ENCODE measurements at places on chromosomes 6 and 20.

DNA sequence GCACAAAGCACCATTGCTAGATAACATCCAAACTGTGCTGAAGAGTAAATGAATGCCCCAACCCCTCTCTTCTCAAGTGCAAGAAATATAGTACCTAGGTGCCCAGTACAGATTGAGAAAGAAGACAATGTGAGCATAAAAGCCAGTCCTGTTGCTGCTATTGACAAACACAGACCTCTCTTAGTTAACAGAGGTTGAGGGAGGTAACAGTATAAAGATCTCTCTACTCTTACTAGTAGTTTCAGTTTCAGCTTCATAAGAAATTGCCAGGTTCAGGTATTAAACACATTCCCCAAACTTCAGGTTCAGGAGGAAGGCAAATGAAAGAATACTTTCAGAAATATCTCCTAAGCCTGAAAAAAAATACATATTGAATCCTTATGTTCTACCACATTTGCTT is 31.4 kb downstream of the TBC1D32 start:
- DNase-seq: no peak

DNA sequence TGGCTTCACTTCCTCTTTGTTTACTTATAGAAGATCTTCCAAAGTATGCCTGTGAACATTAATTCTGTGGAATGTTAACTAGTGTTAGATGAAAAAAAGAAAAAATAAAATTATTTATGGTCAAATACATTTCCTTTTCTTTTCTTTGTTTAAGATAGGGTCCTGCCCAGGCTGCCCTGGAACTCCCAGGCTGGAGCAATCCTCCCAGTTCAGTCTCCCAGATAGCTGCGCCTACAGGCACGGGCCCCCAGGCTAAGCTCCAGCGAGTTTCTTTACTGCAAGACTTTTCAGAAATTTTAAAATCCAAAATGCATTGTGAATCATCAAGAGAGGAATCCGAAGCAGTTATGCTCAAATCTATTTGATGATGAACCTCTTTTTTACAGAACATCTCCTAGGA is 39.3 kb upstream of the IL20RA start:
- DNase-seq: no peak

GRCh38 chr20:9969626-9970025 is 65.2 kb upstream of the ANKEF1 start:
- DNase-seq: no peak

- DNase-seq: no peak
Observed at GRCh38 chr20:12413116-12413515, 495.4 kb downstream of the BTBD3 start.

DNA sequence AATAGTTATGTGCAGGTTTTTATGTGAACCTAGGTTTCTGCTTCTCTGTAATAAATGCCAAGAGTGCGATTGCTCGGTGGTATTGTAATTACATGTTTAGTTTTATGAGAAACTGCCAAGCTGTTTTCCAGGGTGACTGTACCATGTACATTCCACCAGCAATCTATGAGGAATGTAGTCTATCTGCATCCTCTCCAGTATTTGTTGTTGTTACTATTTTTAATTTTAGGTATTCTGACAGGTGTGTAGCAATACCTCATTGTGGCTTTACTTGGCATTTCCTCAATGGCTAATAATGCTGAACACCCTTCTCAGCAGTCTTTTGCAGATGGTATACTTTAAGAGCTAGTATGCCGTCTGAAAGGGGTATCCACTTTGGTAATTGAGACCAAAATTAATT is 142.1 kb downstream of the BMP2 start:
- no peak for DNase-seq

DNA sequence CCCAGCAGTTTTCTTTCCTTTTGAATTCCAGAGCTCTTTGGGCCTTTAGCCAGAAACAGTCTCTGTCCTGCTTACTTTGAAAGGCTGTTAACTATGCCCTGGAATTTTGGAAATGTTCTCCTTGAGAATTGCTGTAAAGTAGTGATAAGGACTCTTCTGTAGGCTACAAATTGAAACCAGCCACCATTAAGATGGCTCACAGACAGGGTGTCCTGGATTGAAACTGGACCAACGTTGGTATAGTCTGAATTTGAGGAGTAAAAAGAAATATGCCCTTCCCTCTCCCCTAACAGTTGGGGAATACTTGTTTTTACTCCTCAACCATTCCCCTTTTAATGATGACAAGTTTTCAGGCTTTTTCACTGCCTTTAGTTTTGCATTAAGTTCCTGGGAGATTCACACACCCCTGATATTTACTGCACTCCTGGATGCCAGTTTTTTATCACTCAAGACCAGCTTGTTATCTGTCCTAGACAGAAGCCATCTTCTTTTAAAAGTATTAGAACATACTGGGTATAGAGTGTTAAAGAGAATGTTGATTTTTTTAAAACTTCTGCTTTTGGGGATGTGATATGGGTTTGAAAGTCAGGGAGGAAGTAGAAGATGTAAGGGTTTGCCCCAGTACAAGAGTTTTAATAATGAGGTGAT is 21.9 kb downstream of the TOP1 start:
- DNase-seq: no peak

GRCh38 chr6:144075187-144075586 is 20.2 kb downstream of the SF3B5 start:
- DNase-seq: no peak

DNA sequence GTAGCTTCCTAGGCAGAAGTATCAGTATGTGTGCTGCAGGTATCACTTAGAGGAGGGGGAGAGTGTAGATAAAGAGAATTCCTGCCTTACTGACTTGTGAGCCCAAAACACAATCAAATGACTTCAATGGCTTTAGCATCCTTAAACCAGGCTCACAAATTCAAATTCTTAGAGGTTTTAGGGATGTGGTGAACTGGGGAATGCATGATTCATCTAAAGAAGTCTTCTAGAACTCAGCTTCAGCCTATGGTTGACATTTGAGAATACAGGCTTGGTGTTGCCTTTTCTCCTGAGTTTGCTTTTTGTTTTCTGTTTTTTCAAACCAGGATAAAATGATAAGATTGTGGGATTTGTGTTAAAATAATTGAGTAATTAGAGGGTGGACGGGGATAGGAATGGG is 14.4 kb downstream of the SNRPC start:
- no peak for DNase-seq

GRCh38 chr20:8740265-8740664 is 328.6 kb upstream of the PLCB4 start:
- DNase-seq: no peak

DNA sequence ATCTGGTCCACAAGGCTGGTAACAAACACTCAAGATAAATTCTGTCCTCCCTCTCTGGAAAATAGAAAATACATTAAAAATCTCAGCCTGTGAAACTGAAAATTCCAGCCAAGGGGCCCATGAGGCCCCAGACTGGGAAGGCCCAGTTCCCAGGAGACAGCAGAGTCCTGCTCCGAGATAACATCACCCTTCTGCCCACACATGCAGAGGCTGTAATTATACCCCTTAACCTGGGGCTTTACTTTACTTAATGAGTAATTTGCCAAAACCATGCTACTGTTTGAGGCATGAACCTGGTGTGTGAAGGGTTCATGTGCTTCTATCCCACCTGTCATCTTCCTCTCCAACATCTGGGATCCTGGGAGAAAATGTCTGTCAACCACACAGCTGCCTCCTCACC is 398.9 kb upstream of the SULF2 start:
- DNase-seq: no peak

- no peak for DNase-seq
Observed at GRCh38 chr20:61520893-61521460, 268.9 kb downstream of the CDH4 start.

DNA sequence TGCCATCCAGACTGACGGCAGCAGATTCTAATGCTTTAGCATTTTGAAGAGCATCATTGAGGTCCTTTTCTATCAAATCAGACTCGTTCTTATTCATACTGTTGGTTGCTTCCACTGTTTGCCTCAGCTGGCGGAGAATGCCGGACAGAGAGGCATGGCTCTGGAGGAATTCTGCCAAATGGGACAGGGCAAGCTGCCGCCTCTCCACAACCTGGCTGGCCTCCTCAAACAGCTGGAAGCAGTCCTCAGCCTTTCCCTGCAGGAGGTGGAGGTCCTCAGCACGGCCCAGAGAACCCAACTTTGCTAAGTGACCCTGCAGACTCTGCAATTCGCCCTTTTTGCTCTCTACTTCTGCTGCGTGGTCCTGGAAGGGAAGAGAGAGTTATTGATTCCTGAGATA is 220.5 kb downstream of the SYNE1 start:
- DNase-seq: no peak

- no peak for DNase-seq
Observed at GRCh38 chr20:4122926-4123325, 107.6 kb upstream of the RNF24 start.

DNA sequence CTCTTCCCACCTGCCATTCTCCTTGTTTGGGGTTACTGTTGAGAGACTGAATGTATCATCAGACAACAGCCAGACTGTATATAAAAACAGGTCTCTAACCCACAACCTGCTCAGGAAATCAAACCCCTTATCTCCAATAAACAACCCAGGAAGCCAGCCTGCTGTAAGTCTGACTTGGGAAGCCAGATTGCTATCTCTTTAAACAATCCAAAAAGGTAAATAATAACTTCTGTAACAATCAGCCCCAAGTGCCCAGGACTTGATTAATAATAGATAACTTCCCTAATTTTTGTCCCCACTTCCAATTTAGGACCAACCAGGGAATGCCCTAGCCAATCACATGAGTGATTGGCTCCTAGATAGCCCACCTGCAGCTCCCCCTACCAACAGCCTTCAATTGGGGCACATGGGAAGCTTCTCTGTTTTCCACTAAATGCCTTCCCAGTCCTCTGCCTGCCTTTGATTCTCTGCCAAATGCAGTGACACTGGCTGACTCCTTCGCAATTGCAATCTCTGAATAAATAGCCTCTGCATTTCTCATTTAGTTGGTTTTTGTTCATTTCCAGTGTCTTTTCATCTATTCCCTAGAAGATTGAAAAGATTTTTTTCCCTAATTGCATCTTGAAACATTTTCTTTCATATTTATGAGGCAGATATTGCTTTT is 117.1 kb upstream of the TAB2 start:
- no peak for DNase-seq

DNA sequence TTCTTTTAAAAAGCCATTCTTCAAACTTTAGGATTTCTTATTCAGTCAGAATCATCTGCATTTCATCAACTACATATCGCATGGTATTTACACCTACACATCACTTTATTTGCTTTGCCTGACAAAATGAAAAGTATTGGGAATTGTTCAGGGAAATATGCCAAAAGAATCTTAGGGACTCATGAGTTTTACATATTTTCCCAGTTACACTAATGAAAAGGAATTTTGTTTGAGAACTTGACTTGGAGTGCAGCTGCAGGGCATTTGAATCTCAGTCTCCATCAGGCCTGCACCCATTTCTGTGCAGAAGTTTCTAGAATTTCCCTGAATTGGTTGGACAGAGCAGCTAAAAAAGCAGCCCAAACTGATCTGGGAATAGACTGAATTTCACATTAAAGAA is 65.3 kb downstream of the MTHFD1L start:
- DNase-seq: no peak

GRCh38 chr6:96223695-96224094 is 207.9 kb downstream of the FUT9 start:
- no peak for DNase-seq

- no peak for DNase-seq
Observed at GRCh38 chr6:87184762-87185250, 29.4 kb downstream of the ZNF292 start.

- no peak for DNase-seq
Observed at GRCh38 chr6:44432726-44433125, 45.2 kb downstream of the CDC5L start.

- DNase-seq: no peak
Observed at GRCh38 chr6:12172572-12172971, 117.6 kb upstream of the EDN1 start.

DNA sequence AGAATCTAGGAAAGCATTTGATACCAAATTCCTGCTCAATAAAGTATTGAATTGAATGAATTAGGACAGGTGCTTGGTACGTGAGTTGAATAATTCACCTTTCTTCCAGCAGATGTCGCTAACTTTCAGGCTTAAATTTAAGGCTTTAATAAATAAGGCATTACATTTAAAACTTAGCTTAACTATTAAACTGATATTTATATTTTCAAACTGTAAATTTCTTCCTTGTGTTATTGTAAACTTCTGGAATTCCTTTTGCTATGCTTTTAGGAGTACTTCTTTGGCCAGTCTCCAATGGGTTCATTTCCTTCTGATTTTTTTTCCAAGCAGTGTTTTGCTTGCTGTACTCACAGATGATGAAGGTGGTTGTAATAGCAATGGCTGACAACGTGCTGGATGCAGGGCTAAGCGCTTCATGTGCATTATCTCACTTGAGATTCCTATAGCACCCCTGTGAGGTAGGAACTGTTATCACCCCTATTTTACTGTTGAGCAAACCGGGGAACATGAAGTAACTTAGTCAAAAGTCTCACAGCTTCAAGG is 71.3 kb upstream of the SLC2A12 start:
- no peak for DNase-seq

- no peak for DNase-seq
Observed at GRCh38 chr6:98977671-98978292, 30.0 kb upstream of the FBXL4 start.

GRCh38 chr6:40932366-40932765 is 106.7 kb downstream of the UNC5CL start:
- no peak for DNase-seq

- no peak for DNase-seq
Observed at GRCh38 chr20:34017610-34018009, 23.9 kb downstream of the RALY start.

DNA sequence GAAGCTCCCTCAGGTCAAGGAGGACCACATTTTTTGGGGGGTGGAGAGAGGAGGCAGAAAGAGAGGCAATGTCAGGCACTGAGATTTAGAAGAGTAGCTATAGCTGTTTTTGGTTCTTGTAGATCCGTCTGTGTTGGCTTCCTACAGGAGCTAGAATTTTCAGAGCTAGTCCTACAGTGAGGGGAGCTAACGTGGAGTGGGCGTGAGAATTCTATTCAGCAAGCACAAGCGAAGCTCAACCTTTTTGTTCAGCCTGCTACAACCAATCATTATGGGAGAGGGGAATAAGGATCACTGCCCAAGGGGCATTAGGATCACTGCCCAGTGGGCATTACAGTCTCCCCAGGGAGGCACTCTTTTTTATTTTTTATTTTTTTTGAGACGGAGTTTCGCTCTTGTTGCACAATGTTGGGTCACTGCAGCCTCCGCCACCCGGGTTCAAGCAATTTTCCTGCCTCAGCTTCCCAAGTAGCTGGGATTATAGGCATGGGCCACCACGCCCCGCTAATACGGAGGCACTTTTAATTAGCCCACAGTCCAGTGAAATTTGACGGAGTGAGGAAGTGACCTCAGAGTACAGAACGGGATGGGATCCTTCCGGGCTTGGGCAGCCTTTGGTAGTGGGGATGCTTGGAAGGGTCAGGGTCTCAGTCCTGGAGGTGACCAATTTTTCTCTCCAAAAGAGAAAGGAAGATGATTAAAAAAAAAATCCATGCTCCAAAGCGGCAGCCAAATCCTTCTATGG is 1.1 kb upstream of the PANK2 start:
- DNase-seq: no peak

- peak; percentile 95 for DNase-seq
Observed at GRCh38 chr20:34558320-34559218, at the start of gene MAP1LC3A. Gene MAP1LC3A, plus strand, starts transcription at chr20:34558718. Its CDS starts 151 bp downstream, at chr20:34558869.

- no peak for DNase-seq
Observed at GRCh38 chr20:45032781-45033180, 66.5 kb downstream of the STK4 start.

- DNase-seq: peak; percentile 44
Observed at GRCh38 chr6:42453654-42454427, 2.1 kb upstream of the TRERF1 start.

GRCh38 chr6:101116337-101116736 is 235.2 kb upstream of the ASCC3 start:
- no peak for DNase-seq

Data from stimulated activated effector memory CD8-positive, alpha-beta T cell treated with anti-CD3 and anti-CD28 coated beads, Interleukin-12 subunit alpha, Interleukin-12 subunit beta, amount 100 ng/mL, for 72 hours (primary cell).